ENCODE measurements at places on chromosomes 3 and 15. TPM values are rescaled to one million over a fixed set of nuclear protein-coding genes. Genes with fewer than 3 reads are reported as not detected.

SI gene
- not detected for total RNA-seq

PLAAT1 gene
- total RNA-seq = not detected

MUC20 gene
- not detected for total RNA-seq

WDR93 gene
- not detected for total RNA-seq

BNC1 gene
- total RNA-seq = 26.5 TPM

EXD1 gene
- total RNA-seq = not detected

CDHR4 gene
- total RNA-seq = not detected

CHRNA5 gene
- total RNA-seq = 2.0 TPM

TBL1XR1 gene
- 84.7 TPM for total RNA-seq

PTX3 gene
- 602 TPM for total RNA-seq

DRD3 gene
- total RNA-seq = not detected

GRAMD1C gene
- total RNA-seq = 2.8 TPM

CYP11A1 gene
- total RNA-seq = not detected

AADACL2 gene
- total RNA-seq = not detected

INTS14 gene
- 43.1 TPM for total RNA-seq

RASGRP1 gene
- total RNA-seq = not detected

SCAANT1 gene
- total RNA-seq = not detected

KCNMB2 gene
- not detected for total RNA-seq

KNG1 gene
- not detected for total RNA-seq

CD80 gene
- total RNA-seq = not detected

PLXNA1 gene
- total RNA-seq = 98.0 TPM

DPPA2 gene
- total RNA-seq = not detected

SLC22A13 gene
- total RNA-seq = 0.43 TPM

CIDEC gene
- total RNA-seq = not detected

SH2D7 gene
- not detected for total RNA-seq

CCDC9B gene
- 58.1 TPM for total RNA-seq

TPRG1 gene
- total RNA-seq = 2.6 TPM

CAND2 gene
- total RNA-seq = 3.1 TPM
